ENCODE measurements at places on chromosomes 6 and 20.

- no peak for DNase-seq
Observed at GRCh38 chr6:82195619-82196018, 51.9 kb downstream of the IBTK start.

- DNase-seq: no peak
Observed at GRCh38 chr20:62536871-62537401, 61.1 kb upstream of the GATA5 start.

DNA sequence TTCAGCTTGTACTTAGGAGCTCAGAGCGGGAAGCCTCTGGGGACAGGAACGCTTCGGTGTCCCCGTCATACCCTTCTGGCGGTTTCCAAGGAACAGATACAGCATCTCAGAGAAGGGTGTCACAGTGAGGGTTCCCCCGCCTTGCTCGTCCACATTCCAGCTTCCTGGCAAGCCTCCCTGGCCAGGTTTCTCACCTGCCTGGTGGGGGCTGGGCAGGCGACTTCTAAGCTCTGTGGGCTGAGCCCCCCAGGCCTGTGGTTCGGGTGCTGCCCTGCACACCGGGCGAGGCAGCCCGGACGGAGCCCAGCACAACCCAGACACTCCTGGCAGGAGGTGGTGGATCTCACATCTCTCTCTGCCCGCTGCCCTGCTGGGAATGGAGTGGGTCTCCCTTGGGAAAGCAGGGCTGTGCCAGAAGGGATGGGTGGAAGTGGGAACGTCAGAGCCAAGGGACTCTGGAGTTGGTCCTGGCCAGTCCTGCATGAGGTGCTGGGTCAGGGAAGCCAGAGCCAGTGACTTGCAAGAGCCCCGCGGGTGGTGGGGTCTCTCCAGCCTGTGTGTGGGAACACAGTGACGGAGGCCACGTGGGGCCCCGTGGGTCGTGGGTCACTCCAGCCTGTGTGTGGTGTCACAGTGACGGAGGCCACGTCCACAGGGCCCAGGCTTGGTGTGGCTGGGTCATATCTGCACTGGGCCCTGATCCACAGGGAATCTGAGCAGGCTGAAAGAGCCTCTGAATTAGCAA lies 47.7 kb upstream of the SMOC2 start:
- DNase-seq: no peak

DNA sequence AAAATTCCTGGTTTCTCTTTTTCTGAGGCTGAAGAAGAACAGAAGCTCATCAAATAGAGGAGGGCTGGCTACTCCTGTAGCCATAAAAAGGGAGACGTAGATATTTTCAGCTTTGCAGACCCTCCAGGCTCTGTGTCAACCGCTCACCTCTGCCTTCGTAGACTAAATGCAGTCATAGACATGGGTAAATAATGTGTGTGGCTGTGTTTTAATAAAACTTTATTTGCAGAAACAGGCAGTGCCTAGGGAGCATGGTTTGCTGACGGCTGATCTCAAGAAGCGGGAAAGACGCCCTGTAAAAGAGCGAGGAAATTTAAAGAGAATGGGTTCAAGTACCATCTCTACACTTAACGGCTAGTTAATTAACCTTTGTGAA lies 171.8 kb downstream of the BCAS1 start:
- no peak for DNase-seq

DNA sequence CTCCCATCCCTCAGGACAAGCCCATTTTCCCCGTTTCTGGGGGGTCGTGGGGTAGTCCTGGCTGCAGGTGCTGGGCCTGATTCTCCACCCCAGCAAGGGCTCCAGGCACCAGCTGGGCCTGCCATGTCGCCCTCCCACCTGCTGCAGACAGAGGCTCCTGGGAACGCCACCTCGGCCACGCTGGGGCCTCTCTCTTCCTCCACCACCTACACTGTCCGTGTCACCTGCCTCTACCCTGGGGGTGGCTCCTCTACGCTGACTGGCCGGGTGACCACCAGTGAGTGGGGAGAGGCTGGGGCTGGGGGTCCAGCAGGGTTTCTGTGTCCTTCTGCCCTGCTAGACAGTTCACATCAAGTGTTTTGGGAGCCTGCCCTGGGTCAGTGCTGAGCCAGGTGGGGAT lies 19.3 kb downstream of the COL20A1 start:
- DNase-seq: no peak

DNA sequence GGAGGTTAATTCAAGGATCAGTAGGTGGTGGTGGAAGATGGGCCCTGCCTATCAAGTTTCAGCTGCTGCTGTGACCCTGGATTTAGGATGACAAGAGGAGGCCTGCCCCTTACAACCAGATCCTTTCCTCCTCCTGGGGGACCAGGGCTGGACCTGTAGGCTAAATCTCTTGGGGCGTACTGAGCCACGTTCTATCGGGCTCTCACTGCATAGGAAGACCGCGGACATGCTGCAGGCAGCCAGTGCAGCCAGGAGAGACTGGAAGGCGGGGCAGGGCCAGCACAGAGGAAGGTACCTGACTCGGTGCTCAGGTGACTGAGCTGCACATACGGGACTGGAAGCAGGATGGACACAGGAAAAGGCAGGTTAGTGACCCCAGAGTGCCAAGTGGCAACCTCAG lies 8.5 kb upstream of the SLA2 start:
- DNase-seq: no peak

- no peak for DNase-seq
Observed at GRCh38 chr6:117711369-117711768, 36.1 kb downstream of the NUS1 start.

DNA sequence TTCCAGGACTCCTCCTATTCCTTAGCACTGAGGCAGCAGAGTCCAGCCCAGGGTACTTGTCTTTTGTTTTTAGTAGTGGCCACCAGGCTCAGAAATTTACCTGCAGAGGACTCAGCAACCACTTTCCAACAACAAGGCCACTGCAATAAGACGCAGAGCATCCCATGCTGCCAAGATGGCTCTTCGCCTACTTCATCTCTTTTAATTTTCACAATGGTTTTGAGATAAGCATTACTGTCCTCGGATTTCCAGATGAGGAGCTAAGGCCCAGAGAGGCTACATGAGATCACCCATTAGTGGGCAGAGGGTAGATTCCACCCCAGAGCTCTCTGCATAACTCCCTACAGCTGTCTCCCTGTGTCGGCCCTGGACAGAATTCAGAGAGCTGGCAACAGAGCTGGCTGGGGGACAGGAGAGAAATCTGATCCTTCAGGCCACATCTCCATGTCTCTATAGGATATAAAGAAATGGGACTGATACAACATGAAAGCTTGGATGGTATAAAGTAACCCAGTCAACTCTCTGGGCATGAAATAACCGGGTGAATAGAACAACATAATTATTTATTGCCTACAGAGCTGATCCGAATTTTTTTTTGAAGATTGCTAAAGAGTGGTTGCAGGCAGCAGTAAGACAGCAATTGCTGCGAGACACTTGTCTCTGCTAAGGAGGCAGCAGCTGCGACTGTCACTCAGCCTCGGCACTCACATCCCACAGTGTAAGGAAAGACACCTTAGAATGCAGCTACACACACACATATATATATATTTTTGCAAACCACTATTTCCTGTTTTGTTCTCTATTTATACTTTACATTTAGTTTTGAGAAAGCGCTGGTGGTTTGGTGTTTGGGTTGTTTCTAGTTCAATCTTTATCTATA lies 37.2 kb downstream of the SCML4 start:
- no peak for DNase-seq

- no peak for DNase-seq
Observed at GRCh38 chr6:11386323-11386722, 151.2 kb upstream of the TMEM170B start.

DNA sequence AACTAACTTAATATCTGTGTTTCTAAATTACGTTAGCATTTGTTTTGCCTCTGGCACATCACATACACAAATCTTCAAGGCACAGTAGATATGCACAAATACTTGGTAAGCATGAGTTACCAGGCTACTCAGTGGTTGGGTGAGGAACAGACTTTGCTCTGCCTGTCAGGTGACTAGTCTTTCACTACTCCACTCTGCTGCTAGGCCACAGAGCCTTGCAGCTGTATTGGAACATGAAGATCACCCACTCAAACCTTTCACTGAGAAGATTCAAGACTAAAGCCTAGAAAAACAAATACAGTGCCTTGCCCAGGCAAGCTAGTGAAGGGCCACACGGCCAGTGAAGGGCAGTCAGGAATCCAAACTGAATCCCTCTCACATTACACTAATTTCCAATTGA lies 47.0 kb downstream of the DTNBP1 start:
- no peak for DNase-seq

GRCh38 chr20:48830826-48831318 lies 3.1 kb upstream of the PREX1 start:
- DNase-seq: no peak

DNA sequence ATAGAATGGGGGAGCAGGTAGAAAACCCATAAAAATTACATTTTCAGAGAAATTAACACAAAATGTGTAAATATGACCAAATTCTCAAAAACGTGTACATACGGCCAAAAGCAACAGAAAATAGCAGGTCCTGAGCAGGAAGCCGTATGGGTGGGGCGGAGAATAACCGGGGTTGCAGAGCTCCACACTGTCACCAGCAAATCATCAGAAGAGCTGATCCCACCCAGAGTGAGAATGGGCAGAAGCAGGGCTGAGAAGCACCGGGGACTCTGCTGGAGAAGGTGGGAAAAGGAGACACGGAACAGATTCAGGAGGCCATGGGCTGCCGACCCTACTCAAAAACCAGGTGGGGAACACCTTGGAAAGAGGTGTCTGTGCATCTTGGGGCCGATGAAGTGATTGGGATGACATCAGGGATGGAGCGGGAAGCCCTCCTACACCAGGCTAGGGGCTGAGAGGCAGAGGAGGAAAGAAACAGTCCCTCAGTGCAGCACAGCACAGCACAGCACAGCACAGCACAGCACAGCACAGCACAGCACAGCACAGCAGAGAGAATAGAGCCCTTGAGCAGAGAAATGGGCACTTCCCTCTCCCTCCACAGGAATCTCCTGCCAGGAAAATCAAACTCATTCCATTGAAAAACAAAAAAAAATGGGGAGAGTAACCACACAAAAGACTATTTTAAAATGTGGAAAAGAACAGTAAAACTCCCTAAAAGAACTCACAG lies 22.3 kb downstream of the STX7 start:
- DNase-seq: no peak

DNA sequence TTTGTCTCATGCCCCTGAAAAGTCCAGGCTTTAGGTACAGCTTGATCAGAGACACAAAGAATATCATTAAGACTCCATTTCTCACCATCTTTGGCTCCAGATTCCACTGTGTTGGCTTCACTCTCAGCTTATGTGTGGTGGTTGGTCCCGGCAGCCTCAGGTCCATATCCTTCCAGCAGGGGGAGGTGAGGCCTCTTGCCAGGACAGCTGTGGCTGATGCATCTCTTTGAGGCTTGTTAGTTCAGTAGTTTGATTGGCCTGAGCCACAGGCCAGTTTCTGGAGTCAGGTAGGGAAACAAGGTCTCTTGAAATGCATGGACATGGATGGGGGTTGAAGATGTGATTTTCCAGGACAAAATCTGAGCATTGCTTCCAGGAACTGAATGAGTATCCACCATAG lies 62.4 kb downstream of the JAG1 start:
- no peak for DNase-seq

DNA sequence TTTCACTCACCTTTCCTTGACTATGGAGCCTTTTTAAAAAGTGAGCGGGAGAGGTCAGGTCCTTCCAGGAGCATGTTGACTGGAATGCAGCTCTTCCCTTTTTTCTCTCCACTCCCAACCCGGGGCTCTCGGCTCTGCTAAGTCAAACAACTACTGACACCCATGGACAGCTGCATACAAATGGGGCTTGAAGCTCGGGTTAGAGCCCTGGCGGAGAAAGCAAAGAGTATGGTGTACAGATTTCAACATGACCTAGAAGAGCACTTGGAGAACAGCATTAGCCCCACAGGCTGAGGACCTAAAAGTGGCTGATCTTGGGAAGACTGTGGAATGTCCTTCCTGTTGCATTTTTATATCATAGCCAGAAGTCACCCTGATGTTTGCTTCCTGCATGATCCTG lies 162.0 kb upstream of the STMND1 start:
- DNase-seq: no peak

- no peak for DNase-seq
Observed at GRCh38 chr6:170117111-170117972, 173.5 kb downstream of the DLL1 start.

GRCh38 chr6:153125032-153125431 lies 6.0 kb downstream of the RGS17 start:
- no peak for DNase-seq

DNA sequence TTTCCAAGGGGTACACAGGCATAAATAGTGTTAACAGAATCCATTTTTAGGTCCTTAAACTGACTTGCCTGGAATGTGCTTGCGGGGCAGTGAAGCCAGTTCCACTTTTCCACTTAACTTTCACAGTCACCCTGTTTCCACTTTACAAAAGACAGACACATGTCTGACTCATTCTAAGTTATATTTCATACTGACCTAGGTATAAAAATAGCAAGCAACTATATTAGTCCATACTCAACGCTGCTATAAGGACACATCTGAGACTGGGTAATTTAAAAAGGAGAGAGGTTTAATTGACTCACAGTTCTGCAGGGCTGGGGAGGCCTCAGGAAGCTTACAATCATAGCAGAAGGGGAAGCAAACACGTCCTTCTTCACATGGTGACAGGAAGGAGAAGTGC lies 88.2 kb downstream of the MTFR2 start:
- DNase-seq: no peak

DNA sequence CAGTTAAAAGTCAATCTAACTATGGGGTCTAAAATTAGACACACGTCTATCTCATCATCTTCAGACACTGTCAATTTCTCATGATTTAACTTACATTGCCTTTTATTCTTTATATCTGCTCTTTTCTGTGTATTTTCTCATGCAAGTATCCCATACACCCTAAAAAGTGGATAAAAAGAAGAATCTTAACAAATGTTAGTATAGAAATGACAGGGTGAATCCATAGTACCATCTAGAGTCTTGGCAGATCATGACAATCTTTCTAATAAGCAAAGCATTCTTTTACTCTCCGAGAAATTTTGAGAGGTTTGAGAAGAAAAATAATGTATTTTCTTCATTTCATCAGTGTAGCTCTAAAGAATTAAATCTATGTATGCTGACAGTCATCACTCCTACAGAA lies 382.7 kb downstream of the C6orf118 start:
- no peak for DNase-seq

GRCh38 chr6:56957856-56958255 lies 2.9 kb downstream of the BEND6 start:
- DNase-seq: no peak

DNA sequence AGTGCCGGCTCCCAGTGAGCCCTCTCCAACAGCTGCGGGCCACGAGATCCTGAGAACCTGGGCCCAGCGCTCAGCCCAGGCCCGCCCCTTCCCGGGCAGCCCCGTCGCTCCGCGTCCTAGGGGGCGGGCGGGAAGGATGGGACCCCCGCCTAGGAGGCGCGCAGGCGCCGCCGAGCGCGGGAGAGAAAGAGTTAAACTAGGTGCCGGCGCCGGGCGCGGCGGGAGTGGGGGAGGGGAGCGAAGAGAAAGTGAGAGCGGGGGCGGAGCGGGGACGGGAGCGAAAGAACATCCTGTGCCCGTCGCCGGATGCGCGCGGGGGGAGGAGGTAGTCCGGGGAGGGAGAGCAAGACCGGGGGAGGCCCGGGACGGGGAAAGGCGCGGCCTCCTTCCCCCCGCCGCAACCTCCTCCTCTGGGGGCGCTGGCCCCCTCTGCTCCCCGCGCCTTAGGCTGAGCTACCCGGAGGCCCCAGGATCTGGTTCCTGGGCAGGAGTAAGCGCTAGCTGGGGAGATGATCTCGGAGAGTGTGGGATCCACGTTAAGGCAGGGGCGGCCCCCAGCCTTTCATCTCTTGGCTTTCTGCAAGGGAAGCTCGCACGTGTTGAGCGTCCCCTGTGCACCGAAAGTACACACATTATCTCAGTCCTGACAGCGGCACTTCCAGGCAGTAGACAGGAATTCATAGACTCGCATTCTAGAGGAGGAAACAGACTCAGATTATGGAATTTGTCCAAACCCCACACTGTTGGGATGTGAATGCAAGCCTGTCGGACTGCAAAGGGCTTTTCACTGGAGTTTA lies 4.9 kb upstream of the ARMC12 start:
- DNase-seq: peak; percentile 93

All from smooth muscle cell of the brain vasculature (primary cell).